Omental fat pad (tissue), 4 donors: ENCODE measurements at places on chromosomes 1 and 21. TPM values are rescaled to one million over a fixed set of nuclear protein-coding genes. Genes with fewer than 3 reads are reported as not detected.

GRCh38 chr1:63630666-63631065 lies 37.5 kb downstream of the PGM1 start:
- no peak for DNase-seq

- no peak for DNase-seq
Measured at GRCh38 chr1:228368801-228369607, 37.6 kb downstream of the TRIM11 start.

DNA sequence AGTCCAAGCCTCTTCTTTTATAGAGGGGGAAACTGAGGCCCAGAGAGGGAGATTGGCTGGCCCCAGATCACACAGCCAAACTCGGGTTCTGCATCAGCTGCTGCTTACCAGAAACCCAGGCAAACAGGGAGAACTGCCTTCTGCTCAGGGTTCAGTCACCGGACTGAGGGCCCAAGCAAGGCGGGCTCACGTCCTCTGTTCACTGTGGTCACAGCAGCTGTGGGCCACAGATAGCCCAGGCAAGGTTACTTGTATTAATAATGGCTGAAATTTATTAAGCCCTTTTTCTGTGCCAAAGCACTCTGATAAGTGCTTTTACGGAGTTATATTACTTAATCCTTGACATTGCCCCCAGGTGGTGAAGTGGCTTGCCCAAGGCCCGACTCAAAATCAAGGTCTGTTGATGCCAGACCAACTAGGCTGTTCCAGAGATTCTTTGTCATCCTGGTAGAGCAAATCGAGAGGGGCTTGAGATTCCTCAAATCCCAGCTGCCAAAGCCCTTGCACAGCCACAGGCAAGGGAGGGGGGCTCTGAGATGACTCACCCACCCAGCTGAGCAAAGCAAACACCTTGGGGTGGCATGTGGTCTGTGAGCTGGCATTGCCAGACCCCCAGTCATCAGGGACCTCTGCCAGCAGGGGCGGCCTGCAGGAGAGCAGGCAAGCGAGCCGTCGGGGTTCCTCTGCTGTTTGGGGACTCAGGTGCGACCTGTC lies 36.5 kb downstream of the EPHB2 start:
- no peak for DNase-seq

- DNase-seq, result no peak
Measured at GRCh38 chr1:168485048-168485447, 58.7 kb downstream of the XCL2 start.

DNA sequence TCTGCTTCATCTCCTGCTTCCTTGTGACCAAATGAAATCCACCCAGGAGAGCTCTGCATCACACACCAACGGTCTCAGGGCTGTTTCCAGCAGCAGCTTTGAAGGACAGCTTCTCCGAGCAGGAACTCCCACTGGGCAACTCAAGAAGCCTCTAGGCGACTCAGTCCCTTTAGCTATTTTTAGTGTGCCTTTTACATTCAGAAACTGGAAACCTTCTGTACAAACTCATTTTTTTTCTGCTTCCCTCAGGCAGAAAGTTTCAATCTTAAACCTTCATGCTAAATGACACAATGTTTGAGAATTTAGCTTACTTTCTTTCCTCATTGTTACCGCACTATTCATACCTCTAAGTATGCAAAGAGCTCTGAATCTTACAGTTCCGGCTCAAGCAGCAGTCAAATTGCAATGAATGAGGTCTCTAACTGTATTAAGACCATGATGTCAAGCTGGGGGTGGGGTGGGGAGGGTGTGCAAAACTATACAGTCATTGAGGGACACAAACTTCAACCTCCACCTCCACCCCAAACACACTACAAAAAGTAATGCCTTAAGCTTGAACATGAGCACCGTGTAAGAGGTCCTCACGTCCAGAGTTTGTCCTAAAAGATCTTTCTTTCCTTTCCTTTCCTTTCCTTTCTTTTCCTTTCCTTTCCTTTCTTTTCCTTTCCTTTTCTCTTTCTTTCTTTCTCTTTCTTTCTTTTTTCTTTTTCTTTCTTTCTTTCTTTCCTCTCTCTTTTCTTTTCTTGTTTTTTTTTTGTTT lies 16.4 kb upstream of the TARBP1 start:
- no peak for DNase-seq

GRCh38 chr1:236457775-236458174 lies 63.7 kb downstream of the EDARADD start:
- no peak for DNase-seq

DNA sequence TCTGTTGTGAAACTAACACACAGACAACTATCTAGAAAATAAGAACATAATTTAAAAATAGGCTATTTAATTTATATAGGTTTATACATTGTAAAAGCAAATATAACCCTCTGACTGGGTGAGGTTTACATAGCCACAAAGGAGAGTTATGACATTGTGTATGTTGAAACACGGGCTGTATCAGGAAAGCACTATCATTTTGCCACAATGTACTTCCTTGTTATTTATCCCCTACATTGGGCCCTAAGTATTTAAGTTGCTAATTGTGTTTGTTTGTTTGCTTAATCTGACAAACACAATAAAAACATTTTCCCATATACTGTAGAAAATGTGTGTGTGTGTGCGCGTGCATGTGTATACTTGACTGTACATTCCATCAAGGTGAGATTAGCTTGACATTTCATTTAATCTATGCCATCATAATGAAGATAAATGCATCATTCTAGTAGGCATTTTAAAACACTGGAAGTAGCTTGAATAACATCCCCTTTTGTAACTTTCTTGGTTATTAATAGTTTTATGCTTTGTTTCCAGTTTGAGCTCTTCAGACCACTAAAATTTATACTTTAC lies 72.1 kb downstream of the RGS13 start:
- no peak for DNase-seq

DNA sequence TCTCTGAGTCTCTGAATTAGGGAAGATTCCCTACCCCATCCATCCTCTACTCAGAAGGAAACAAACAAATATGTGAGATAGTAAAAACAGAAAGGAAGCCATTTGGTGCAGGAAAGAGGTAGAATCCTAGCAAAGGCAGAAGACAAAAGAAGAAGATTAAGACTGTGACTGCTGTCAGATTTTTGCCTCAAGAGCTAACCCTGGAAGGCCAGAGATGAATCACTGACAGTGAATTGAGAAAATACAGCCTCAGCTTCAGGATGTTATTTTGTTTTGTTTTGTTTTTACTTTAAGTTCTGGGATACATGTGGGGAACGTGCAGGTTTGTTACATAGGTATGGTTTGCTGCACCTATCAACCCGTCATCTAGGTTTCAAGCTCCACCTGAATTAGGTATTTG lies 31.7 kb downstream of the DSTYK start:
- no peak for DNase-seq

DNA sequence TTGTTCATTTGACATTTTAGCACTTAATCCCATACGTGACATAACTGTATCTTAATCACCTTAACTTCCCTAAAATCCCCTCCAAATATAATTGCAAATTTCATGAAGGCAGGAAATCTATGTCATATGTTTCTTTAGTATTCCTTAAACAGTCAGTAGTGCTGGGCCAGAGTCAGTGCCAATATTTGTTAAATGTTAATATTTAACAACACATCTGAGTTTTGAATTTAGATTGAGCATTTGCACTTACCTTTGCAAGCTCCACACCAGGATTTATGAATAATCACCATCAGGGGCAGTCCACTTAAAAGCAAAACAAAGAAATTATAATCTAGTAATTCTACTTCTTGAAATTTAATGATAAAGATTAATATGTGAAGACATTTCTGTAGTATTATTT lies 5.3 kb downstream of the KTI12 start:
- no peak for DNase-seq

- DNase-seq, result no peak
Measured at GRCh38 chr1:185317886-185318310, 855 bp upstream of the IVNS1ABP start.

- no peak for DNase-seq
Measured at GRCh38 chr1:243790404-243790803, 59.6 kb downstream of the AKT3 start.

DNA sequence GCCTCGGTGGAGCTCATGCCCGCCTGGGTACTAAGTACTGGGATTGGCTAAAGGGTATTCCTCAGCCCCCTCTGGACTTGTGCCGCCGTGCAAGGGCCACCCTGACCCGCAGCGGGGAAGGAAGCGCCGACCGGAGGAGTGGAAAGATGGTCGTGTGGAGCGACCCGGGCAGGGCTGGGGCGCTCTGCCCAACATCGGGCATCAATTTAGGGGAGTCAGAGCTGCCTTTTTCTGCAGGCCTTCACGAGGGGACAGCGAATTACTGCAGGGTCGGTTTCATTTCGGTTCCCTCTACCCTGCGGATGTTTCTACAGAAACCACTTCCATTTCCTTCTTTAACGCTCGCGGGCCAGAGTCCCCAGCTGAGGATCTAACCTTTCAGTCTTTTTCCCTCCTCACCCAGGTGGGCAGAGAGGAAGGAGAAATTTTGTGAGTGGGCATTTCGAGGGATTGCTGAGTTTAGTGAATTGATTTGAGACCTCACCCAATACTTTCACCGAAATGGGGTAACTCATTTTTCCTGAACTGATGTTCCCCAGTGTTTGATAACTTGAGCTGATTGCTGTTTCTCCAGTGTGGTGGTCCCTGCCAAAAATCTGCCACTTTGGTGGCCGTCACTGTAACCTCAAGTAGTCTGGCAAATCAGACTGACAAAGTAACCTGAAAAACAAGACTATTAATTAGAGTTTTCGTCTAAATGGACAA lies 1.1 kb downstream of the TOR1AIP1 start:
- no peak for DNase-seq

GRCh38 chr21:36792505-36792967 lies 93.6 kb downstream of the SIM2 start:
- DNase-seq, result no peak

- no peak for DNase-seq
Measured at GRCh38 chr1:151581451-151581850, 30.4 kb upstream of the SNX27 start.

GRCh38 chr1:180612632-180613031 lies 19.2 kb upstream of the XPR1 start:
- no peak for DNase-seq

DNA sequence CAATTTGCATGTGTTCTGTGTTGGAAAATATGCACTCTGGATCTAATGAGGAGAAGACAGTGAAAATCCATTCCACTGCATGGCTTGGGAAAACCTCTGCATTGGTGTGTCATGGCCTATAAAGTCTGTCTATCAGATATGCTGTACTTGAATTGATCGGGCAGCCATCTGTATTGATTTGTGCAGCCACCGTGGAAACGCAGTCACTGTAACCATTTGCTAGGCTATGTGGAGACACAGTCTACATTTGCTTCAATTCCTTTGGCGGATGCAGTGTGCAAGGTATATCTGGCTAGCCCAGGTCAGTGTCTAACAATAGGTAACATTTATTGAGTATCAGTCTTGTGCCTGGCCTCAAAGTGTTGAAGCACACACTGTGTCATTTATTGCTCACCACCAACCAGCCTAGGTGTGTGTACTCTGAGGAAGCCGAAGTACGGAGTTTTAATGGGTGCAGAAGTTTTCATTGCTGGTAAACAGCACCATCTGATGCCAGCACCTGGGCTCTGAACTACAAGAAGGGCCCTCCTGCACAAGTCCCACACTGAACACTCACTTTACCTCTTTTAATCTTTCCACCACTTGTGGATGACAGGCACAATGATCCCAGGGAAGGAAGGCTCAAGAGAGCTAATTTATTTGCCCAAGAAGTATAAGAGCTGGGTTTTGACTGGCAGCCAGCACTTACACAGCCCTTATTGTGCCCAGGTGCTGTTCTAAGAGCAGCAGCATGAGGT lies 83.4 kb downstream of the DAB1 start:
- no peak for DNase-seq

- no peak for DNase-seq
Measured at GRCh38 chr1:170734412-170735175, 70.7 kb downstream of the PRRX1 start.

DNA sequence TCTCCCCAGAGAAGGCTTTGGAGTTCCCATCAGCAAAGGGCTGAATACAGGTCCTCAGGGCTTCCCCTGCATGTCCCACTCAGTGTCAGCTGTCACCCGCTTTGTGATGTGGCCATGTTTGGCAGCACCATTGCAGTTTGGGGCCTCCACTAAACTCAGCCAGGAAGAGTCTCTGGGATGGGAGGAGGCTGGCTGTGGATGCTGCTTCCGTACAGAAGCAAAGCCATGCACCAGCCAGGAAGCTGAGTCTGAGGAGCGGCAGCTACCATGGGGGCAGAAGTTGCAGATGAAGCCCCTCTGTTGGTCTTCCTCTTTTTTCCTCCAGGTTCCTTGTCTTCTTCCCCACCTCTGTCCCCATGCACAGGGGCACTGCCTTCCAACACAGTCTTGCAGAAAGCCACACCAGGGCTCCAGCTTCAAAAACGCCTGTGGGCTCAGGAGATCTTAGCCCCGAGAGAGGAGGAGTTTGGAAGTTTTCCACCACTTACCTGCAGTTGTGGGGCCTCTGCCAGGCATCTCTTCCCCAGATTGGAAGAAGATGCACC lies 416.8 kb downstream of the NPHP4 start:
- no peak for DNase-seq

- DNase-seq, result no peak
Measured at GRCh38 chr1:231272173-231272572, 31.2 kb downstream of the GNPAT start.

DNA sequence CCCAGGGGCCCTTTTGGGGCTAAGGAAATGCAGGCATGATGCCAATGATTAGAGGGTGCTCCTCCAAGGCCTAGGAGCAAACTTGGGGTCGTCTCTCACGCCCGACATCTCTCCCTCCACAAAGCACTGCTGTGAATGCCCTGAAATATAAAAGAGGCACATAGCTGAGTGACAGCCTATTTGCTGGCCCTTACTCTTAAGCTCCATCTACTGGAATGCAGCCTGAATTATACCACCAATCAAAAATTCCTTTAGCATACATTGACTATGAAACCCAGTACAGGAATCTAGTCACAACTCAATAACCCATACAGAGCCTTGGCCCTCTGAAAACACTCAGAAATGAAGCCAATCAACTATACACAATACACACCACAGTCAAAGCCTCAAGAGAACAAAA lies 105.5 kb downstream of the LRIG2 start:
- DNase-seq, result no peak

- no peak for DNase-seq
Measured at GRCh38 chr1:230120921-230121381, 53.9 kb downstream of the GALNT2 start.

GRCh38 chr21:43739621-43740435 lies 20.9 kb downstream of the PDXK start:
- no peak for DNase-seq

GRCh38 chr21:45558044-45558721 lies 15.9 kb upstream of the SLC19A1 start:
- DNase-seq, result no peak

DNA sequence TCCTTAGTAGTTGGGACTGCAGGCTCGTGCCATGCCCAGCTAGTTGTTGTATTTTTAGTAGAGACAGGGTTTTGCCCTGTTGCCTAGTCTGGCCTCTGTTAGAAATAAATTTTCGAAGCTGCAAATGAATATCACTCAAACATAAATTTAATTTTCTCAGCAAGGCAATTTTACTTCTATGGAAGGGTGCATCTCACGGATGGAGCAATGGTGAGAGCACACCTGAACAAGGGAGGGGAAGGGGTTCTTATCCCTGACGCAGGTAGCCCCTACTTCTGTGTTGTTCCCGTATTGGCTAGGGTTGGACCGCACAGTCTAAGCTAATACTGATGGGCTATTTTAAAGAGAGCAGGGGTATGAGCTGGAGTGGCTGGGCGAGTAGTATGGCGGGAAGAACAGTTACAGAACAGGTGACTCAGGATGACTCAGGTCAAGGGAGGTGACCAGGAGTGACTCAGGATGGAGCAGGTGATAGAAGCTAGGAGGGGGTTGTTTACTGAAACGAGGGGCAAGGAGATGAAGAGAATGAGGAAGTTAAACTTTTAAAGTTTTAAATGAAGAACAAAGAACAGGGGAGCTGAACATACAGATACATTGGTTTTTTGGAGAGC lies 7.5 kb downstream of the MDM4 start:
- DNase-seq, result no peak

Gene PRAMEF12
- not detected for total RNA-seq

Gene EFNA1
- 51.7 TPM for total RNA-seq

Gene OPRD1
- not detected for total RNA-seq

Gene CCDC17
- total RNA-seq, result 8.4 TPM

Gene SLC35D1
- total RNA-seq, result 9.4 TPM
